ENCODE measurements at places on chromosomes 7 and 10. TPM values are rescaled to one million over a fixed set of nuclear protein-coding genes. Genes with fewer than 3 reads are reported as not detected.

Gene CDC14C
- total RNA-seq, result 0.06 TPM

DNA sequence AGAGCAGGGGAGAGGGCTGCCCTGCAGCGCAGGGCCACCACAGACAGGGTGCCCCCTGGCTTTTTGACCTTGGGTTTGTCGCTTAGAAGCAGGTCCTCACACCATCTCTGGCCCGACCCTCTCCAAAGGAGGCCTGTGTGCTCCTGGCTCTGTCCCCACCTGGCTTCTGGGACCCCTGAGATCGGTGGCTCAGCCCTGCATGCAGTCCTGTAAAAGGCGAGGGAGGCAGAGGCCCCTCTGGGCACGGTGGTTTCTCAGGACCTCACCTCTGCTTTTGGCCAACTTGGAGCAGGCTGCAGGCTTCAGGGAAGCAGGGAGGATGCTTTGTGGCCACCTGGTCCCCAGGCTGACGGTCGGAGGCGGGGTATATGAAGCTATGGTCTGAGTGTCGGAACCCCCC is 21.4 kb downstream of the WDR86 start:
- no peak for DNase-seq

GRCh38 chr10:98309366-98310355 is 41.7 kb upstream of the LOXL4 start:
- peak; percentile 72 for DNase-seq

DNA sequence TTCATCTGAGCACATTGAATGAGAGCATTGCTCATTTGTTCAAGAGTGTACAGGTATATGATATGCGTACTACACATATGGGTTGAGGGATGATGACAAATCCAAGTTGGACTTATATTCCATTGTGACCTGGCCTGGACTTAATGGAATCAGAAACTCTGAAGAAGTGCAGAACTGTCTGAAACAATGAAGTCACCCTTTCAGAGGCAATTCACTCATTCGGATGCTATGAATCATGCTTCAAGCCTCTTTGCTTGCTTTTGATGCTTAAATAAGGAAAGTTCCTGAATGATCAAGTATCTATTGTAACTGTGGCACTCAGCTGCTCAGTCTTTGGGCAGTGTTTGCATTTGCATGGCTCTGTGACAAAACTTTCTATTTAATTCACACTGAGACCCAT is 93.4 kb downstream of the ZNF365 start:
- no peak for DNase-seq

DNA sequence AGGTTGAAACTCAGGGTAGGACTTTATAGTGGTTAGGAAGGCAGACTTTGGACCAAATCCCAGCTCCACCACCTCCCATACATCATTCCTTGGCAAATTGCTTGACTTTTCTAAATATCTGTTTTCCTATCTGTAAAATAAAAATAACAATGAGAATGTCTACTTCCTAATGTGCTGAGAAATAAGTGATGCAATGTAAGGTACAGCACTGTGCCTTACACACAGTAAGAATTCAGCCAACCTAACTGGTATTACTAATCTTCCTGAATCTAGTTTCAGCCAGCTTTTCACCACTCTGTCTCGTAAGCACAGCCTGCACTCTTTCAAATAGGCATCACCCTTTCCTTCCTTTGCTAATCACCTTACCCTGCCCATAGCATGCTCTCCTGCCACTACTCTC is 9.7 kb downstream of the PRLHR start:
- peak; percentile 24 for DNase-seq
